WTC11 (cell line): ENCODE measurements at places on chromosomes 11 and 22. TPM values are rescaled to one million over a fixed set of nuclear protein-coding genes. Genes with fewer than 3 reads are reported as not detected.

- no peak for DNase-seq
Measured at GRCh38 chr11:73226297-73227006, 8.4 kb downstream of the P2RY2 start.

DNA sequence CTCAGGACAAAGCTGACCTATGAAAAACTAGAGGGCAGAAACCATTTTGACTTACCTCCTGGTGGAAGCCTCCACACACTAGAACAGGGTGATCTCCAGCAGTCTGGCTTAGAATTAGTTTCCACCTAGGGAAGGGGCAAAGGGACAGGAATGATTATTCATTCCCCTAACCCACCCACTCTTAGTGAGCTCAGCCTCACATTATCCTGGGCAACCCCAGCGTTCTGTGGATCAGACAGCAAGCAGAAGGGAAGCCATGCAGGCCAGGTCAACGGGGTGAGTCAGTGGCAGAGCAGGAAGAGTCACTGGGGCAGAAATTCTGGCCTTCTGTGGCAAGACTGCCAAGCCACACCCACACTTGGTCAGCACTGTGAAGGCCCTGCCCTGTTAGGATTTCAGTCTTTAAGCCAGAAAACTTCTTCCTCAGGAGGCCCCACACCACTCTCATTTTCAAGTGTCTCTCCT, 10.5 kb downstream of the NUMA1 start:
- no peak for DNase-seq

DNA sequence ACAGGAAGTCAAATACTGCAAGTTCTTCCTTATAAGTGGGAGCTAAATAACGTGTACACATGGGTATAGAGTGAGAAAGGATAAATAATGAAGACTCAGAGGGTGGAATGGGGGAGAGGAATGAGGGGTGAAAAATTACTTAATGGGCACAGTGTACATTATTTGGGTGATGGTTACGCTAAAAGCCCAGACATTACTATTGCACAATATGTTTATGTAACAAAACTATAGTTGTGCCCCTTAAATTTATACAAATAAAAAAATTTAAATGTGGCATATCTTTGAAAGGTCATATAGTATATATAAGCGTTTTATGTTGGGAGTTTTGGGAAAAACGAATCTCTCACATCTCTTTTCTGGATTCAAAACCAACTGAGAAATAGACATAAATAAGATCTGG, 96.1 kb downstream of the KIF18A start:
- no peak for DNase-seq

- no peak for DNase-seq
Measured at GRCh38 chr11:102151784-102152525, 41.7 kb downstream of the YAP1 start.

- DNase-seq, result no peak
Measured at GRCh38 chr11:121368364-121369240, 76.0 kb downstream of the SC5D start.

- no peak for DNase-seq
Measured at GRCh38 chr11:91986218-91986617, 238.4 kb upstream of the FAT3 start.

The RFPL1 gene
- not detected in 3 replicates for total RNA-seq

The CNIH2 gene
- 12.2 to 12.9 TPM (median 12.2 TPM) in 3 replicates for total RNA-seq
